ENCODE measurements at places on chromosomes 12 and 14.
A peak's percentile ranks its signal among the peaks of the same experiment; 100 is the strongest.

- DNase-seq, result no peak
Measured at GRCh38 chr12:107058190-107058589, 35.2 kb downstream of the CRY1 start.

DNA sequence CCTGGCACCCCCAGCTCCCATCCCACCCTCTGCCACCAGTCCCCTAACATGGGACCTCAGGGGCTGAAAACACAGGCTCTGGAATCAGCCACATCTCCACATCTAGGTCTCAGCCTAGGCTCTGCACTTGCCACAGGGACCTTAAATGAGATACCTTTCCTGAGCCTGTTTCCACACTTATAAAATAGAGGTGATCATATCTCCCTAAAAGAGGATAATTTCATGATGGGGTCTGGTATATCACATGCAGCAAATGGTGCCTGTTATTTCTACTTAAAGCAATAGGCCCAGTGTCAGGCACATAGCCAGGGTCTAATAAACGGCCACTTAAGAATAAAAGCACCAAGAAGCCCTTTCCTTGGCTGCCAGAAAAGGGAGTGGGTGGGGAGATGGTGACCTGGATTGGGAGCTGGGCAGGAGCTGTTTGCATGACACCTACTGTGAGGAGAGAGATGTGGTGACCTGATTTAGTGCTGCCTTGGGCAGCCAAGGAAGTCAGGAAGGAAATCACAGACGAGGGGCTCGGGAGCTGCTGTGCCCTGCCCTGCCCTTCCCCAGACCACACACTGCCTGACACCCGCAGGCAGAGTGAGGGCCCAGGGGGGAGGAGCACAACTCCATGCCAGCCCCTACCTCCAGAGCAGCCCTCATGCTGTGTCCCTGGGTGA, 71.2 kb downstream of the IRF2BPL start:
- no peak for DNase-seq

DNA sequence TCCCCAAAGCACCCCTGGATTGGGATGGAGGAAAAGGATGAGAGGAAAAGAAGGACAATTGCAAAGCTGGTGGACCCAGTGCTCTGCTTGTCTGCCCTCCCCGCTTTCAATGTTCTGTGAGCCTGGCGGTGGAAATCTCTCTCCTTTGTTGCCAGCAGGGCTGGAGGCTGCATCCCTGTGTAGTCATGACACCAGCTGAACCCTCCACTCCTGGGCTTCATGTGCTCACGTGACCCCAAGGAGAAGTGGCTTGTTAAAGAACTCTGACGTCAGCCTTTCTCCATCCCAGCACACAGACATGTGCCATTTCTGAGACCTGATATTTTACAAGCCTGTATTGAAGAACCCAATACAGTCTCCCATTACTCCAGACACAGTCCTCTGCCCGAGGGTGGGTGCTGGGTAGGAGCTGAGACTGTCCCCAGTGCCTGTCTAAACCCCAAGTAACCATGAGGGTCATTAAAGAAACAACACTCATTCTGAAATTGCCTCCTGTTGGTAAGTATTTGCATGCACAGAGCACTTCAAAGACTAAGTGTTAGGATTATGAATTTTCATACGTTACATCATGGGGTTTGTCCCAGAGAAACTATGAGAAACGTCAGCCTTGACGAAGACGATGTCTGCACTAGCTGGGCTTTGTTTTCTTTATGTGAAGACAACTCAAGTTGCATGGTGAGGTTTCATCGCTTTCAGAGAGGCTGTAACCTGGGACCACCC, 21.7 kb downstream of the GALNT16 start:
- DNase-seq, result no peak

DNA sequence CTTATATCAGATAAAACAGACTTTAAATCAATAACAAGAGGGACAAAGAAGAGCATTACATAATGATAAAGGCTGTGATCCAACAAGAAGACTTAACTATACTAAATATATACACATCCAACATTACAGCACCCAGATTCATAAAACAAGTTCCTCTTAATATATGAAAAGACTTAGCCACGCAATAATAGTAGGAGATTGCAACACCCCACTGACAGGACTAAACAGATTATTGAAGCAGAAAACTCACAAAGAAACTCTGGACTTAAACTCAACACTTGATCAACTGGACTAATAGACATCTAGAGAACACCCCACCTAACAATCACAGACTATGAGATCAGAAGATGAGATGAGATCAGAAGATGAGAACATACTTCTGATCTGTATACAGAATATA, 5.7 kb upstream of the CLEC14A start:
- DNase-seq, result no peak

DNA sequence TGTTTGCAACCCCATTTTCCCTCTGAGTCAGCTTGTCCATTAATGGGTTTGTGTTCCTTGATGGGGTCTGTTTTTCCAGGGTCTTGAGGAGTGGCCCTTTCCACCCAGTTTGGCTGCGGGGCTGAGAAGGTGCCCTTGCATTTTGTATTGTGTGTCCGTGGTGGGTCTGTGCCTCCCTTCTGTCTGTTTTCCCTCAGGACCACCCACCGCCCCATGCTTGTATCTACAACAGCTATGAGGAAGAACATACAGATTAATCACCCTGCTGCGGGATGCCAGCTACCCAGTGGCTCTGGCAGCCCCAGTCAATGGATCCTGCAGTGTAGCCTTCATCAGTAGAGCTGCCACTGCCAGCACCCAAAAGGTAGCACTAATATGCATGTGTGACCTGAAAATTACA, 235.7 kb downstream of the CACNA1C start:
- no peak for DNase-seq

GRCh38 chr14:96309133-96309895, 53.3 kb downstream of the BDKRB1 start:
- DNase-seq, result no peak

GRCh38 chr14:64685371-64686281, 18.6 kb upstream of the PLEKHG3 start:
- no peak for DNase-seq

- no peak for DNase-seq
Measured at GRCh38 chr14:68401855-68402254, 391.0 kb downstream of the ZFP36L1 start.

- DNase-seq, result peak; percentile 71
Measured at GRCh38 chr12:123237646-123238329, 4.6 kb downstream of the MTRFR start.

DNA sequence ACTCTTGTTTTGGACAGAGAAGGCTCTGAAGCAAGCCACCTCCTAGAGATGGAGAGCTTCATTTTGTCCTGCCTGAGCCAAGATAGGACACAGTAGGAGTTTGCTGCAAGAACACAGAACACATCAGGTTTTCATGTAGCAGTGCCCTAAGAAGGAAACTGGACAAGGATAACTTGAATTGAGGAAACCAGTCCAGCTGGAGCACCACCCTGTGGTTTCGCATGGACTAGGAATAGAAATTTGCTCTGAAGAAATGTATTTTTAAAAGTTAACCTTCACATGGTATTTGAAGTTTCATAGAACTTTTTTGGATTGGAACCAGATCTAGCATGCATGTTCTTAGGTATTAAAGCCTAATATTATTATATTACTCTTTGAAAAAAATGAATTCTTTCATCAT, 68.8 kb downstream of the RERG start:
- DNase-seq, result no peak

DNA sequence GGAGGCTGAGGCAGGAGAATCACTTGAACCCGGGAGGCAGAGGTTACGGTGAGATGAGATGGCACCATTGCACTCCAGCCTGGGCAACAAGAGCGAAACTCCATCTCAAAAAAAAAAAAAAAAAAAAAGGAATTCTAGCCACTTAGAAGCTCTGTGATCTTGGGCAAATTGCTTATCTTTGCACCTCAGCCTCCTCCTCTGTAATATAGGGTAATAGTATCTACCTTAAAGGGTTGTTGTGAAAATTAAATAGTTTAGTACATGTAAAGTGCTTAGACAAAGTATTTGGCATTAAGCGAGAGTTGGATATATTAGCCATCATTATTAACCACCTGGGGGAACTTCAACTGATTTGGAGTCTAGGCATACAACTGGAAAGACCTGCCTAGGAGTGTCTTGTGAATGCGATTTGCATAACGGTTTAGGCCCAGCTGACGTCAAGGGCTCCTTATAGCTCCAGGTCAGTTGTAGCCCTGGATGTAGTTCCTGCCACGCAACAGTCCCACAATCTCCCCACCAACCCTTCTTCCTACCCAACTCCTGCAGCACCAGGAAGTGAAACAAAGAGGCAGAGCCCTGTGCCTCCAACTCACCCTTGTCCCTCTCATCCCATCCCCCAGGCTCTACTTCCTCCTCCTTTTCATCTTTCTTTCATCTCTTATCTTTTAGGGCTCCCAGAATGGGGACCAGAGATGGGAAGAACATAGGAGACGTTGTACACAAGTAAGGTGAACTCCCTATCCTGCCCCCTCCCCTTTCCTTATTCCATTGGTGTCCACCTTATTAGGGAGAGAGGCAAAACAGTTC, 2.1 kb upstream of the IL23A start:
- DNase-seq, result no peak

- no peak for DNase-seq
Measured at GRCh38 chr14:50061664-50062437, 54.5 kb downstream of the VCPKMT start.

GRCh38 chr14:72213424-72213823, 281.2 kb downstream of the RGS6 start:
- no peak for DNase-seq

- DNase-seq, result no peak
Measured at GRCh38 chr14:80615831-80616230, 325.7 kb downstream of the CEP128 start.
